HFF-Myc (cell line): ENCODE measurements at places on chromosomes 4 and X.

DNA sequence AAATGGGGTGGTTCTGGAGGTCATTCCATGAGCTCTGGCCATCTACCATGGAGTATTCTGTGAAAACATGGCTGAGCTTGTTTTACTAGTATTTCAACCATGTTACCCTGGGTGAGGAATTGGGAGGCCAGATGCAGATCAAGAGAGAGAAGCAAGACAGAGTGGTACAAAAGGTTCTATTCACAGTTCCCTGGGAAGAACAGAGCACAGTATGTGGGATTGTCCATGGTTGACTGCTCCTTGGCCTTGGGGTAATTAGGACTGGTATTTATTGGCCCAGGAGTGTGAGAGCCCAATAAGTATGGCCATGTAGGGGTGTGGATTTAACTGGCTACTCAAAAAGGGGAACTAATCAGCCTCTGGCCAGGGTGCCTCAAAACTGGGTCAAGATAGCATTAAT, 239.7 kb upstream of the GATB start:
- no peak for DNase-seq

DNA sequence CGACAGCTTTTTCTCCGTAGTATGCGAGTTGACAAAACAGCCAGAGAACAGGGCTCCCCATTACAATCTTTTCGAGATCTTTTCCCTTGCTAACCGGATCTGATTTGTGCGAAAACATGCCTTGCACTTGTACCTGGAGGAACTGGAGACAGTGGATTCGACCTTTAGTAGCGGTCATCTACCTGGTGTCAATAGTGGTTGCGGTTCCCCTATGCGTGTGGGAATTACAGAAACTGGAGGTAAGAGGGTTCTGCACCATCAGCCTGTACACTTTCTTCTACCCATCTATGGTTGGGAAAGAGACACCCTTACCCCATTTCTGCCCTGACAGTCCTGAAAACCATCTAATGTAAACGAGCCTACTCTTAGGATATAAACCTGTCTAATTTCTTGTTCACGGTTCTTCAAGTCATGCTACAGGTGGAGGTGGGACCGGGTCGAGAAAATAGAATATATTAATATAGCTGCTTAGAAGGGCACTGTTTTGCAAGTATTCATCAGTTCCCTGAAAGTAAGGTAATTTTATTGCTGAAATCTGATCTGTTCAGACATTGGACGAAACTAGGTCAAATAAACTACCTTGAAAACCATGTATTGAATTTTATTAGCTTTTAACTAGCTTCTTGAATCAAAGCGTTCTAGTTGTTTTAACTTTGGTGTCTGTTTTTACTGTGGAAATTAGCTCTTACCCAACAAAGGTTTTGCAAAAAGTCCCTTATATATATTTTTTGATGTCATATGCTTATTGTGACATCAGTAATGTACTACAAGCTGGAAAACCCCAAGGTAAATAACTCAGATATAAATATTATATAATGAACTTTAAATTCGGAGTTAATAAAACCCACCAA, 869 bp downstream of the TMEM184C start:
- DNase-seq, result no peak

- DNase-seq, result no peak
These were observed 67.2 kb downstream of the ANTXR2 start for GRCh38 chr4:80005863-80006262.

- DNase-seq, result no peak
These were observed 239.1 kb downstream of the RASL11B start for GRCh38 chr4:53101191-53101581.

GRCh38 chr4:16206848-16207247, 19.4 kb downstream of the TAPT1 start:
- DNase-seq, result no peak

DNA sequence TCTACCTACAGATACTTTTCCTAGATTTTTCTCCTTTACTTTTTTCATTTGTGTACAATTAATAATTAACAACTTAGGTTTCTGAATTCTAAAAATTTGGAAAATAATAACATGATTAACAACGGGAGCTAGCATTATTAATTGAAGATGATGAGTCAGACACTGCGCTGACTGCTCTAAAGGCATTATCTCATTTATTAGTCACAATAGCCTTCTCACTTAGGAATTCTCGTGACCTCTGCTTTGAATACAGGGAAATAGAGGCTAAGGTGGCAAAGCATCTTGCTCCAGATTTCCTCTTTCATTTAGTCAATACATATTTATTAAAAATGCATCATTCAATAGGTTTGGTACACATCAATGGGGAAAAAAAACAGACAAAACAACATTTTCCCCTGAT, 441.3 kb downstream of the PCDH18 start:
- no peak for DNase-seq

GRCh38 chr4:84146300-84146959, 352.7 kb downstream of the NKX6-1 start:
- no peak for DNase-seq

- no peak for DNase-seq
These were observed 87.9 kb downstream of the CRLF2 start for GRCh38 chrX:1124531-1124930.

DNA sequence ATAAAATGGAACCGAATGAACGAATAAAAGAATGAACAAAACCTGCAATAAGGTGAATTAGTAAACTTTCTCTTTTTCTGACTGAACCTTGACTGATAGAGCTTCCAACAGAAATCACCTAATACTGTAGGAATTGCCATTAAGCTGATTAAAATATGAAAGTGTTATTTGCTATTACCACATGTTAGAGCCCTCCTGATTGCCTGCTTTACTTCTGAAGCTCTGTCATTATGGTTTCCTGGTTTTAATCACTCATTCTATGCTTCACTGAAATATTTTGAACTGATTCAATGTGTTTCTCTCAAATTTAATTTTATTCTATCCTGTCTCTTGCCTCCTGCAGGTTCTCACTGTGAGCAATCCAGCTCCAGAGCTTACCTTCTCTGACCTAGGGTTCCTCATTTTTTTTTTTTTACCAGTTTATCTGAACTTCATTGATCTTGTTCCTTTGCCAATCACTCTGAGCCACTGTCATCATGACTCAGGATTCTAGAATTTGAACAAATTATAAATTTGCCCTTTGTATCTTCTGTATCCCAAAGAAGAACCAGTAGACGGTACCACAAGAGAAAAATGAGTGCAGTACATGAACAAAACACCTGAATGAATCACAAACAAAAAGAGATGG, 48.1 kb upstream of the UGT2B15 start:
- DNase-seq, result no peak

GRCh38 chr4:85833302-85833701, 358.4 kb downstream of the ARHGAP24 start:
- no peak for DNase-seq

GRCh38 chr4:26088433-26088928, 174.5 kb downstream of the SMIM20 start:
- DNase-seq, result no peak

DNA sequence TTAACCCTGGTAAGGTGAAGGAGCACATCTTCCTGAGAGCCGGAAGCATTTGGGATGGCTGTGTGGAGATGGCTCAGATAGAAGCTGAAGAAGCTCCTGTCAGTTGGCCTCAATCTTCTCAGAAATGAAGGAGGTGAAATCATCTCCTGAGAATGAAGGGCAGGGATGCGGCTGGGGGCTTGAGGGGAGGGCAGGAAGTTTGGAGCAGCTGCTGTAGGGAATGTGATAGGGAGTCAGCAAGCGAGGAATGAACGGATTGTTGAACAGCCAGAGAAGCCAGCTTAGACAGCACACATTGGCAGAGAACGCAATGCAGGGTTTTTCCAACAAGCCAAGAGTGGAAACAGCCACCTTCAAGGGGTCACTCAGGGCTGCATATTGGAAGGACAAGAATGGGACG, 10.0 kb downstream of the KCNE5 start:
- DNase-seq, result no peak

- peak; percentile 61 for DNase-seq
These were observed 196.0 kb upstream of the PSAPL1 start for GRCh38 chr4:7630568-7631287.

- no peak for DNase-seq
These were observed 11.0 kb upstream of the DUSP9 start for GRCh38 chrX:153635788-153636668.

DNA sequence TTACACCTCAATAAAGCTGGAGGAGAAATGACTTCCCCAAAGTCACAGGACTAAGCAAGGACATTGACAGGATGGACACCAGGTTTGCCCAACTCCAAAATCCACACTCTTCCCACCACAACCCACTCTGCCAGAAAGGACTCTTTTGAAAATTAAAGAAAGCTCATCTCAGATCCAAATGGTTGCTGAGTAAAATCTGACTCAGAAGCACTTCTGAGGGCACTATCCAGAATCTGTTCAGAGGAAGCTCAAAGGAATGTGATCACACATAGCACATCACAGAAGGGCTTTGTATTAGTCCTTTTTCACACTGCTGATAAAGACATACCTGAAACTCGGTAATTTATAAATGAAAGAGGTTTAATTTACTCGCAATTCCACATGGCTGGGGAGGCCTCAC, 155.5 kb downstream of the RAB28 start:
- no peak for DNase-seq

- no peak for DNase-seq
These were observed 1650.6 kb upstream of the IGFBP7 start for GRCh38 chr4:58760737-58761136.

GRCh38 chr4:105483840-105484239, 10.0 kb upstream of the PPA2 start:
- DNase-seq, result no peak

GRCh38 chr4:177761692-177762091, 319.5 kb upstream of the AGA start:
- no peak for DNase-seq

- DNase-seq, result no peak
These were observed 376.7 kb upstream of the MAOA start for GRCh38 chrX:43279341-43279808.

DNA sequence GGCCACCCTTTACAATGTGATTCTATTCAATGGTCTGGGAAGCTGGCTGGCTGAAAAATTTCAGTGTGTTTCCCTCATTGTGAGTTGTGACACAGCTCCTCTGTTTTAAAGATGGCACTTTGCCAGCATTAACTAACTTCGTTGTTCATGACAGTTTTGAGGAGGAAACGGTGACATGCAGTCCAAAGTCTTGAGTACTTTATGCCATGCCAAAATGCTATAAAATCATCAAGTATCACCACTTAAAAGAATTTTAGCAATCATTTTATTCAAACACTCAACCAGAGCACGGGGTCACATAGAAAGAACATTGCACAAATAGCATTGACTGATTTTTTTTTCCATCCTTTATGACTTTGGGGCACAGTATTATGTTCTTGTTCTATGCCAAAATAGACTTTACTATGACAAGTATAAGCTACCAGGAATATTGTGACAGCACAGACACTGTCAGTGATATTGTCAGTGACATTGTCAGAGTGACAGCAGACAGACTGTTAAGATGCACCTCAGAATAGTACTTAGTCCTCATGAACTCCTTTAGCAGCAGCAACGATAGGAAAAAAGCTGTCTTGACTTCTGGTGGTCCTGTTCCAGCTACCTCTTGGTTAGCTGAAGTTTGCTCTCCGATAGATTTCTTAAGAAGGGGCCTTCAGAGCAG, 46.7 kb downstream of the CXCL13 start:
- no peak for DNase-seq

GRCh38 chrX:18797141-18797540, 89.7 kb downstream of the PPEF1 start:
- DNase-seq, result no peak

- DNase-seq, result no peak
These were observed 43.9 kb upstream of the PDLIM5 start for GRCh38 chr4:94407846-94408245.

DNA sequence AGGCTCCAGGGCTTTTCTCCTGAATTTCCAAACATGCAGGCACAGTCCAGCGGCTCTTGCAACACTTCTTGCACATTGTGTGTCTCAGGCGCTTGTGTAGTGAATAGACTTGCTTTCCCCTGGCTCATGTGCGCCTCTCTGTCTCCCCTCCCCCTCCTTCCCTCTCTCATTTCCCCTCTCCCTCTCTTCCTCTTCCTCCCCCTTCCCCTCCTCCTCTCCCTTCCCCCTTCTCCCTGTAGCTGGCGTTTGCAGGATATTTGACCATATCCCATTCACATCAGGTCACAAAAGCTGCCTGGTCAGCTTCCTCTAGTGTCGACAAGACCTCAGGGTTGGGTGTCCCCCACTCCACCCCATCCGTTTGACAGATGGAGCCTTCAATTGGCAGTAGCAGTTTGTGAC, 2.4 kb downstream of the CHST7 start:
- DNase-seq, result no peak
